ENCODE measurements at places on chromosomes 1 and 21. TPM values are rescaled to one million over a fixed set of nuclear protein-coding genes. Genes with fewer than 3 reads are reported as not detected.
A peak's percentile ranks its signal among the peaks of the same experiment; 100 is the strongest.

The NHLH1 gene
- total RNA-seq: 0.63 TPM

GRCh38 chr1:201656311-201657032, 117.5 kb downstream of the NAV1 start:
- H3K4me1 ChIP-seq: peaks cover 22% of the 10 kb centered on the region
- no peak for DNase-seq
- no peaks in the 10 kb centered on the region for H3K36me3 ChIP-seq
- H3K4me3 ChIP-seq: no peak overlapping the region

The MATN1 gene
- 0.55 TPM for total RNA-seq

GRCh38 chr1:100458661-100459357, 79.1 kb upstream of the GPR88 start:
- DNase-seq: no peak
- H3K36me3 ChIP-seq: no peaks in the 10 kb centered on the region
- no peak overlapping the region for H3K4me3 ChIP-seq

The SLC16A4 gene
- 5.8 TPM for total RNA-seq

DNA sequence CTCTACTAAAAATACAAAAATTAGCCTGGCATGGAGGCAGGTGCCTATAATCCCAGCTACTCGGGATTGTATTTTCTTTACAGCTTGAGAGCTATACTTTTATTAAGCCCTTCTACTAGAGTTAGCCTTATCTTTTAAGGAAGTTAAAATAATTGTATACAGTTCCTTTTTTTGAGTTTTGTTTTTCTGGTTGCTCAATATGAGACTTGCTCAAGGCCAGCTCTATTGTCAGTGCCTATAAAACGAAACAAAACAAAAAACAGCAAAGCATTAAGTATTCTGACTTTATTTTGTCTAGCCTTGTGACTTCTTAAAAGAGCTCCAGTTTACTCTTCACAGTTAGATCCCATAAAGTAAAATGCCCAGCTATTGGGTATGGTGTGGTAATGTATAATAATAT, 17.2 kb downstream of the PKN2 start:
- H3K27ac ChIP-seq: peak overlapping the region; percentile 25
- no peaks in the 10 kb centered on the region for H3K36me3 ChIP-seq

The PRAMEF2 gene
- total RNA-seq: not detected

GRCh38 chr1:204194771-204195170, 1.5 kb downstream of the KISS1 start:
- no peak overlapping the region for H3K4me3 ChIP-seq
- no peaks in the 10 kb centered on the region for H3K36me3 ChIP-seq
- peaks cover 7% of the 10 kb centered on the region for H3K4me1 ChIP-seq
- H3K27ac ChIP-seq: no peak overlapping the region
- DNase-seq: no peak
